ENCODE measurements at places on chromosomes 11 and 22.

GRCh38 chr11:111633756-111634362, 31.6 kb downstream of the SIK2 start:
- DNase-seq: no peak

GRCh38 chr11:65882120-65883057, 2.8 kb downstream of the CTSW start:
- no peak for DNase-seq

- DNase-seq: peak; percentile 71
Measured at GRCh38 chr11:6737872-6738466, 33.8 kb downstream of the OR2AG2 start.

- DNase-seq: no peak
Measured at GRCh38 chr11:68037411-68038225, 1.2 kb upstream of the TCIRG1 start.

DNA sequence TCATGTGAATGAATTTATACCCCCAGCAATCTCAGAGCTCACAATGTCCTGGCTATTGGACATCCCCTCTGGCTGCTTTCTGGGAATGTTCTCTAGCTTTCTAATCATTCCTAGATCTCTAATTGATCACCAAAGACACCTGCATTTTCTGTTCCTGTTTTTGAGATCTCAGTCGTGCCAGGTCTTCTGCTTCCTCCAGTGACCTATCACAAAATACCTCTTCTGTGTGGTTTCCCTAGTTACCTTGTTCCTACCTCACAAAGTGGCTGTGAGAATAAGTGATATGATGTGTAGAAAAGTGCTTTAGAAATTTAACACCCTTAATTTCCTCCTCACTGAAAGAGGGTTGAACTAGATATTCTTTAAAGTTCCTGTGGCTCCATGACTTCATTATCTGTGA, 92.2 kb downstream of the LUZP2 start:
- DNase-seq: no peak

- no peak for DNase-seq
Measured at GRCh38 chr11:14308114-14308896, 50.7 kb downstream of the RRAS2 start.

All from activated CD4-positive, alpha-beta memory T cell treated with anti-CD3 and anti-CD28 coated beads, Interleukin-2, amount 10 ng/mL, durations not matched to agents 7 days and 5 days (primary cell).